Spleen (tissue), 13 donors: ENCODE measurements at places on chromosomes 12 and 14. TPM values are rescaled to one million over a fixed set of nuclear protein-coding genes. Genes with fewer than 3 reads are reported as not detected.

- H3K4me3 ChIP-seq, result no peak overlapping the region
- no peak overlapping the region for H3K27ac ChIP-seq
These were observed 1198.3 kb downstream of the VRK1 start for GRCh38 chr14:97995531-97995930.

DNA sequence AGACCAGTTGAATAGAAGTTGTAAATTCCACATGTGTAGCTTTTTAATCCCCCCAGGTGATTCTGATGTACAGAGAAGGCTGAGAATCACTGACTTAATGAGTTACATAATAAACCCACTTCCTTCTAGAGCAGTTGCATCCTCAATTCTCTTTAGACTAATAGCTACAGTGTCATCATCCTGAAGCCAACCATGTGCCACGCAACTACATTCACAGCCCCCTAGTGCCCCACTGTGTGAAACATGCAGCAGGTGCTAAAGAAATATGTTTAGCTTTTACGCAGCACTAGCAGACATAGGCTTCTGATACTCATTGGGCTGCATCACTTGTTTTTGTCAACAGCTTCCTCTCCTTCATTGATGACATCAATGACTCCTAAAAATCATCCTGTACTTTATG is 1168.3 kb downstream of the BCL11B start:
- DNase-seq, result no peak
- H3K36me3 ChIP-seq, result no peaks in the 10 kb centered on the region
- no peak overlapping the region for H3K27ac ChIP-seq
- no peaks in the 10 kb centered on the region for H3K4me1 ChIP-seq
- H3K4me3 ChIP-seq, result no peak overlapping the region

GRCh38 chr12:38921025-38921677 is 15.8 kb upstream of the CPNE8 start:
- H3K4me1 ChIP-seq, result no peaks in the 10 kb centered on the region
- H3K27me3 ChIP-seq, result no peaks in the 10 kb centered on the region
- DNase-seq, result no peak
- no peaks in the 10 kb centered on the region for H3K36me3 ChIP-seq

DNA sequence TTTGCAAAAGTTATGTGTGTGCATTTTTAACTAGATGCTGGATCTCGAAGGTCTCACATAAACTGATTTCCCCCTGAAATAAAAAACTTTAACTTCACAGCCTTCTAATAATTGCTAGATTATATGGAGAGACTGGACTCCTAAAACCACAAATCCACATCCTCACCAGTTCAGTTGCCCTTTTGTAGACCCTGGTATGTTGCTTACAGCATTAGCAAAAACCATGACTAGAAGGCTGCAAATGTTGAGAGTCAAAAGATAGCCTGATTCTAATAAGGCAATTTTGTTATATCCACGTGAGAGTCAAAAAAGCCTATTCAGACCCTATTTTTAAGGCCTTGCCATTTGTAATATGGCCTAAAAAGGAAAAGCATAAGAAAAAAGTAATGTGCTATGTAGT is 37.4 kb downstream of the RASSF8 start:
- no peak overlapping the region for H3K4me3 ChIP-seq
- H3K36me3 ChIP-seq, result no peaks in the 10 kb centered on the region
- no peak overlapping the region for H3K27ac ChIP-seq

DNA sequence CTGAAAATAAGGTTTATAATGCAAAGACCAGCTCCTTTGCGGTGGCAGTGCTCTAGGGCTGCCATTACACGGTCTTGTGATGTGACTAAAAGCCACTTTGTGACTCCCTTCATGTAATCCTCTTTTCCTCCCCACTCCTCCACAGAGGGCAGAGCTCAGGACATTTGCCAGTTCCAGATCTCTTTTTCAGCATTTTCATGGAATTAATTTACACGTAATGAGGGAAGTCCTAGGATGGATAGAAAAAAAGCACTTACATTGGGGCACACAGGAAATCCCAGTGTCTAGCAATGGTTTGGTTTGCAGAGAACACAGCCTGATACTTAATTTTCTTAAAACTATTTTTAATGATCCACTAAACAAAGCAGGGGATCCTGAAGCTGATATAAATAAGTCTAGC is 17.5 kb upstream of the ATF1 start:
- no peaks in the 10 kb centered on the region for H3K4me1 ChIP-seq
- H3K27ac ChIP-seq, result no peak overlapping the region
- no peak overlapping the region for H3K4me3 ChIP-seq
- DNase-seq, result no peak

HOXC10 gene
- not detected for polyA plus RNA-seq

GOLT1B gene
- 14.1 TPM for polyA plus RNA-seq

B4GALNT3 gene
- polyA plus RNA-seq, result 1.6 TPM
